ENCODE measurements at places on chromosomes 3 and 15.
A peak's percentile ranks its signal among the peaks of the same experiment; 100 is the strongest.

DNA sequence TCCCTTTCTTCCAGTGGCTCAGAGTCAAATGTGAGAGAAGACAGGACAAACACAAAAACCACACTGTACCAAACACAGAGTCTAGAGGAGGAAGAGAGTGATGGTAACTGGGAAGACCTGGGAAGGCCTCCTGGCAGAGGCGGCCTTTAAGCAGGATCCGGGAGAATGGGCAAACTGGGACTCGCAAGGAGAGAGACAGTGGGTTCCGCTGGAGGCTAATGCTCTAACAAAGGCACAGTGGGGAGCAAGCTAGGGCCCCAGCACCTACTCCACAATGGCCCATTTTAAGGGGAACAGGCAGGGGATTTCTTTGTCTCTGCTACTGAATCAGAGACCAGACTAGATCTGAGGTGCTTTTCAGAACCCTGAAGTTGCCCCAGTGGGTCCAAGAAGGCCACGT, 81.4 kb upstream of the HES1 start:
- no peak for DNase-seq

DNA sequence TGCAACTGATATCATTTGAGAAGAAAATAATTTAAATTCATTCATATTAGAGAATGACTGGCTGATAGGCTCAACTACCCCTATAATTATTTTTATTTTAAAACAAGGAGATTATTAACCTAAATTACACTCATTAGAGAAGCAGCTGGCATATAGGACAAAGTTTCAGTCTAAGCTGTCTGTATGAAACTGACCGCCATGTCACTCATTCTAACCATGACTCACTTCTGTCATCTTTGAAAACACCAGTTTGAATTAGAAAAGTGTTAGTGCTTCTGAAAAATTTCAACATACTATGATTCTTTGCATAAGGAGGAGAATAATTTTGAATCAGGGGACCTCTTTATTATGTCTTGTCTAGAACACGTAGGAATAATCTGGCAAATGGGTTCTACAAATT, 1058.5 kb downstream of the ROBO2 start:
- no peak for DNase-seq

- DNase-seq = peak; percentile 20
Measured at GRCh38 chr3:98343647-98344507, 9.8 kb upstream of the OR5K4 start.

- no peak for DNase-seq
Measured at GRCh38 chr3:179184826-179185225, 36.7 kb downstream of the PIK3CA start.

DNA sequence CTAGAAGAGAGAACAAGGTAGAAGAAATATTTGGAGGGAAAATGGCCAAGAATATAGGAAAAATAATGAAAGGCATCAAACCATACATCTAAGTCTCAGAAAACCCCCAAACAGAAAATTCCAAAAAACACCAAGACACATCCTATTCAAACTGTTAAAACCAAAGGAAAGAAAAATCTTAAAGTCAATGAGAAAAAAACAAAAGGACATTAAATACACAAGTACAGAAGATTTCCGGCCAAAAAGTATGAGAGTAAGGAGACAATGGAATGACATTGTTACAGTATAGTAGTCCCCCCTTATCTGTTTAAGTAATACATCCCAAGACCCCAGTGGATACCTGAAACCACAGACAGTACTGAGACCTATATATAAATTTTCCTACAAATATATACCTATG, 18.8 kb downstream of the CLASP2 start:
- no peak for DNase-seq

DNA sequence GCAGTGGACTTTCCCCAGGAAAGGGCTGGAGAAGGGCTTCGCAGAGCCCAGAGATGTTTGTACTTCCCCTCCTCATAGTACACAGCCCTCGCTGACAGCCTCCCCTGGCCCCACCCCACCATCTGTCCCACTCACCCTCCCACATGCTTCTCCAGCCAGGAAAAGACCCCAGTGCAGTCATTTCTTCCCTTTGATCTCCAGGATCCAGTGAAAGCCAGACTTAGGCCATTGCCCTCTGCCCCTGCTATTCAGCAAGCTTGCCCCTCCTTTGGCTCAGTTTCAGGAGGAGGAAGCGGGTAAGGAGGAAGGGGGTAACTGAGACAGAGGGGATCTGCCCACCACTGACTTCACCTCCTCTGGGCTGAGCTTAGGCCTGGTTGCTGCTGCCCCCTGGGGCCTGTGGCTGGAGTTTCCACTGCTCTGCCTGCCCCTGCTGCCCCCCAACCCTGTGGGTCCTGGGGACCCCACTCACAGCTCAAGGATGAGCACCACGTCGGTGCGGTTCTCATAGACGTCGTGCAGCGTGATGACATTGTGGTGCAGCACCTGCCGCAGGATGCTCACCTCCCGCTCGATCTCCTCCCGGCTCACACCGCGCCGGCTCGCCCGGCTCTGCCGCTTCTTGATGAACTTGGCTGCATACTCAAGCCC, 63.1 kb downstream of the DAPK2 start:
- no peak for DNase-seq

GRCh38 chr3:174061162-174061561, 663.6 kb downstream of the NLGN1 start:
- no peak for DNase-seq

DNA sequence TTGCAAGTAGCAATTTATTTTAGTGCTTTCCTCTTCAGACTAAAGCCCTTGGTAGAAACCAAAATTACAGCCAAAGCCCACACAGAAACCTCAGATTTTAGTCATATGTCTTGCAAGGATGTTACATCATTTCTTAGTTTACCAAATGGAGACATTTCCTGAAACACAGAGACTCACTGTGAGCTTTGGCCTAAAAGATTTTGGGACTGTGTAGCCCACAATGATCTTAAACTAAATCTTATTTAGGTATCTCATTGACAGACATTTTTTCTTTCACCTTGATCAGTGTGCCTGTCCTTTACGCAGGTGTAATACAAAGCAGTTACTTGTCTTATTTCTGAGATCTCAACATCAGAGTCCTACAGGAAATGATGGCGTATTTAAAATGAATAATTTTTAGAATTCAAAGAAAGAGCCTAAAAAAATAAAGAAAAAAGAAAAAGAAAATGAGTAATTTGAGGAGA, 27.8 kb upstream of the AP4E1 start:
- DNase-seq = no peak

GRCh38 chr3:132822266-132822665, 100.1 kb upstream of the NPHP3 start:
- DNase-seq = no peak

GRCh38 chr15:64107337-64107736, 11.6 kb downstream of the SNX1 start:
- DNase-seq = no peak

DNA sequence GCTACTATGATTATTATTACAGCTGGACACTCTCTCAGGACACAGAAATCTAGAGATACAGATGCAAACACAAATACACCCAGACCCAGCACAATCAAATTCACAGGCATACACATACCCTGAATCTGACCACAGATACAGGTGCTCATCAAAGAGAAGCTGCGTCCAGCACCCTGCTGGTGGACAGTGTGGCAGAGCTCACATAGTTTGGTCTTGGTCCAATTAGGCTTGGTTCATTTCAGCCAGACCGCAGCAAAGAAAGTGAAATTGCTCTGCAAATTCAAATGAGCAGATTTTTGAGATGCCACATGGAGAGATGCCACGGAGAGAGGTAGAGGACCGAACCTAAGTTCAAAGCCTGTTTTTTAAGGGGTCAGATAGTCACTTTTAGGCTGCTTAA, 55.6 kb downstream of the ANAPC13 start:
- DNase-seq = no peak

GRCh38 chr3:171806200-171807128, 3.8 kb downstream of the PLD1 start:
- DNase-seq = no peak

- peak; percentile 21 for DNase-seq
Measured at GRCh38 chr3:100002599-100003350, 111.5 kb downstream of the FILIP1L start.

DNA sequence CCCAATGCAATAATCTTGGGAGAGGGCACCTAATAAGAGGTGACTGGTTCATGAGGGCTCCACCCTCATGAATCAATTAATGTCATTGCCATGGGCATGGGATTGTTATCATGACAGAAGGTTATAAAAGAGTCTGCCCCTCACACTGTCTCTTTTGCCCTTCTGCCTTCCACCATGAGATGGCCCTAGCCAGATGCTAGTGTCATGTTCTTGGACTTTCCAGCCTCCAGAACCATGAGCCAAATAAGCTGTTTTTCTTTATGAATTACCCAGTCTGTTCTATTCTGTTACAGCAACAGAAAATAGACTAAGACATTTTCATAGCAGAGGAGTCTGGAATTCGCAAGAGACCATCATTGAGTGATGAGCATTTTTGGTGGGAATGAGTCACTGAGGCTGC, 16.0 kb upstream of the RAD18 start:
- DNase-seq = no peak

DNA sequence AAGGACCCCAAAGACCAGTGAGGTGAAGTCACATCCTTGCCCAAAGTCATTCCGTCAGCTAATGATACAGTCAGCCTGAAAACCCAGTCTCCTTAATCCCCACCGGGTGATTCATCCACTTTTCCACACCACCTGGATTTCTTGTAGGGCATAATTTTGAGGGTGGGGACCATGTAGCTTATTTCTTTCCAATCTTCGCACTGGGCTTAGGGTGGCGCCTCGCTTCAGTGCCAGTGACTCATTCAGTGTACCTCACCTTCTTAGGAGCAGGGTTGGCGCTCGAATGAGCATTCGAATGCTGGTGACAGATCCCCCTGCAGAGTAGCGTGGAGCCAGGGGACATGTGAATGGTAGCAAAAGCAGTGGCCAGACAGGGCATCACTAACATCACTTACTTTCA, 24.0 kb downstream of the BMF start:
- DNase-seq = no peak

GRCh38 chr15:99536422-99537040, 29.3 kb upstream of the MEF2A start:
- DNase-seq = peak; percentile 70

- no peak for DNase-seq
Measured at GRCh38 chr15:69524296-69524695, 71.7 kb downstream of the RPLP1 start.

GRCh38 chr3:12931273-12931905, 90.0 kb upstream of the RPL32 start:
- no peak for DNase-seq

GRCh38 chr3:136251511-136251910, 1.4 kb downstream of the PCCB start:
- DNase-seq = no peak

DNA sequence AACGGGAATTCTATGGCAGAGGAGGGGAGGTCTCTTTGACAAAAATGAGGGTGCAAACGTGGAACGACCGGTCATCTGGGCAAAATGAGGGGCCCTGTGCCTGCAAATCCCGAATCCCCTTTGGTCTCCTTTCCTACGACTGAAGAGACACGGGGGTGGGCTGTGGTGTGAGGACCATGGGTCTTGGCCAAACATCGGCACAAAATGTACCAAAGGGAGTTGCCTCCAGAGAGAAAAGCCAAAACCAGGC, 498 bp downstream of the ZNF280D start:
- DNase-seq = no peak

GRCh38 chr3:147395899-147396711, 10.2 kb downstream of the ZIC4 start:
- no peak for DNase-seq

DNA sequence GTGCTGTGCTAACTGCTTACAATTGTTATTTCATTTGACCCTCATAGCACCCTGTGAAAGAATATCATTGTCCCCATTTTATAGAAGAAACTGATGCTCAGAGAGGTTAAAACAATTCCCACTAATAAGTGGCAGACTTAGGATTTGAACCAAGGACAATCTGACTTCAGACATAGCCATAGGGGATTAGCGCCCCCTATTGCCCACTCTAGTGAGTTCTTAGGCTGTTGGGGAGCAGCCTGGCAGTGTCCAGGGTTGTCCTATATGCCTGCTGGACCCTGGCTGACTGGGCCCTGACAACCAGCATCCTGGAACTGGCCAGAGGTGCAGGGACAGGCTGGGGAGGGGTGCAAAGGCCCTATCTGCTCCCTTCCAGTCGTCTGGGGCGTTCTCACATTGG, 15.4 kb downstream of the DPH3 start:
- no peak for DNase-seq

- DNase-seq = no peak
Measured at GRCh38 chr3:143476965-143477640, 357.5 kb downstream of the CHST2 start.

DNA sequence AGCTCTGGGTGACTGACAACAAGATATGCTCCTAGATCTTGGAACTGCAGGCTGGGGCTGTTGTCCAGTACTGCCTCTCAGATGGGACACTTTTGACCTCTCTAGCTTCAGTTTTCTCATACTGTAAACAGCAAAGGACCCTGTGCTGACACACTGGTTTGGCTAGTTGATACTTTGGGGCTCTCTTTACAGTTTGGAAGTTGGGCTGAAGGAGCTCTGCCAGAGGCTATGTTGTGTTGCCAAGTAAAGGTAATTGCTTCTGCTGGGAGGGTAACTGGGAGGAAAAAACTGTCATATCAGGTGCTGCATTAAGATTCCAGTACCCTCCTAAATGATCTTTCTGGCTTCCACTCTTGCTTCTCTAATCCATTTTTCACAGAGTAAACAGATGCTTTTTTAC, 54.0 kb downstream of the ISL2 start:
- DNase-seq = no peak

GRCh38 chr15:54803134-54803808, 393.5 kb downstream of the RSL24D1 start:
- DNase-seq = no peak

- peak; percentile 16 for DNase-seq
Measured at GRCh38 chr3:149581681-149582370, 76.0 kb downstream of the WWTR1 start.

DNA sequence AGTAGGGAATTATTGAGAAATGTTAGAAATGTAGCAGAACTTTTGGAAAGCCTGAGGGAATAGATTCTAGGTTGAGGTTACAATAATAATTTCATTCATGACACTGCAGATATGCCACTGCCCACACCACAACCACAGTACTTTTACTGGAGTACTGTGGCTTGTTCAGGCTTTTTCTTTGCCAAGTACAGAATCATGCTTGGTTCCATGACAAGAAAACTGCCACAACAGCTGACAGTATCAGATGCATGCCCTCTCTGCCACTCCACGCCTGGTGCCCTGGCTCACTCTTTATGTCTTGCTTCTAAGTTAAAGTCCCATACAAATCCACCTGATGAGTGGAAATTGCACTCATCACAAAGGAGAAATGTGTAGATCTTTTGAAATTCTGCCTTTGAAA, 398.6 kb downstream of the ZIC1 start:
- DNase-seq = no peak

DNA sequence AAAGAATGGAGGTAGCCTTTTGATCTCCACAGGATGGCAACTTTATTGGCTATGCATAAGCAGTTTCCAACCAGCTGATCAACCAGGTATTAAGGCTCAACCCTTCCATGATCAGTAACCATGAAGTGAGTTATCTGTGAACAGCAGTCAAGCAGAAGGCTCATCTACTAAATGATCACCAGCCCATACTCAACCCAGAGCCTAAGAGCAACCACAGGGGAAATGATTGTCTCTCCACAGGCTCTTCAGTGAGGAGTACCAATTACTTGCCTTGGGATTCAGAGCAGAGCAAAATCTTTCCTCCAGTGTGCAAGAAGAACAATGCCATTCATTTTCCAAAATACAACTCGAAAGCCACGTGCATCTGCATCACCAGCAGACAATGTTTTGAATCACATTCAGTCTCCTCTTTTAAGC, 754.8 kb downstream of the ROBO1 start:
- peak; percentile 79 for DNase-seq

- DNase-seq = no peak
Measured at GRCh38 chr3:6717026-6717943, 143.6 kb upstream of the GRM7 start.

GRCh38 chr3:150729682-150730360, 26.1 kb upstream of the ERICH6 start:
- DNase-seq = no peak

- no peak for DNase-seq
Measured at GRCh38 chr3:27659279-27660021, 62.7 kb downstream of the EOMES start.
